KG1 (cell line): ENCODE measurements at places on chromosomes 2 and 18.

GRCh38 chr18:48274301-48274700 lies 134.9 kb downstream of the ZBTB7C start:
- DNase-seq = no peak

GRCh38 chr2:100722125-100722524 lies 97.8 kb upstream of the NPAS2 start:
- DNase-seq = no peak

GRCh38 chr2:30144260-30144659 lies 2.5 kb upstream of the YPEL5 start:
- no peak for DNase-seq

GRCh38 chr18:67282796-67283195 lies 233.7 kb downstream of the DSEL start:
- no peak for DNase-seq

DNA sequence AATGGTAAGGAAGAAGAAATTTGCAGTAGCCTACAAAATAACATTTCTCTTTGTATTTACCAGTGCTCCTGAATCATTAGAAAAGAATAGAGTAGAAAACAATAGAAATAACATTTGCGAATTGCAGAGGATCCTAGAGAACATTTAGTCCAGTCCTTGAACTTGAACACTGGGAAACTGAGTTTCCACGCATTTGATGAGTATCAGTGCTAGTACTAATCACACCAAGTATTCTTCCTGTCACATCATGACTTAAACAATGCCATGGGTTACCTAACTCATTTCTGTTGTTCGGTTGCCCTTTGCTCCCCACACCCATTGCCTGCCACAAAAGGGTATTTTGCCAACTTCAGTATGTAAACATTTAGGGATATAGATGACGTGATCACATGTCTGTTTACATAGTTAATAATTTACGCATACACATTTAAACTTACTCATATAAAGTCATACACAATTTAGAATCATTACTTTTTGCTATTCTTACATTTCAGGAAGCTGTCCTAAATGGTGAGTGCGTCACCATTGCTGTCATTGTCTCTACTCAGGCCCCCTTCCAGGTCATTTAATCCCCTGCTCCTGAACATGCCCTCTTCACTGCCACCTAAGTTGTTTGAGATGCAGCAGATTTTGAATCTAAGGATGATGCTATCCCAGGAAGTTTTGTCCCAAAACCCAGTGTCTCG lies 42.3 kb downstream of the CRIM1 start:
- no peak for DNase-seq

DNA sequence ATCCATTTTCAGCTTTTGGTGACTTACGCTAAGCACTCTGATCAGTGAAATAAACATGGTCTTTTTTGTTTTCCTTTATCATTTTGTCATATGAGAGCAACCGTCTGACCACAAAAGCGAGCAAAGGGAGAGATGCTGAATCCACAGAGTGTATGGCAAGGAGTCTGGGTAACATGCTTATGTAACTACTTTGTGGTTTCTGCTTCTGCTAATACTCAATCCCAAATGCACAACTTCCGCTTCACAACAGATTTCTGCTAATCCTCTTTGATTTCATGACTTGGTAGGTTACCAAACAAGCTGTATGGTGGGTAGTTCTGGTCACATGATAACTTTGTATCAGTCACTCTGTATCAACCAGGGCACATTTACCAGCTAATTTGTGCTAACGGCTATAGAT lies 908.4 kb upstream of the CRIM1 start:
- no peak for DNase-seq

DNA sequence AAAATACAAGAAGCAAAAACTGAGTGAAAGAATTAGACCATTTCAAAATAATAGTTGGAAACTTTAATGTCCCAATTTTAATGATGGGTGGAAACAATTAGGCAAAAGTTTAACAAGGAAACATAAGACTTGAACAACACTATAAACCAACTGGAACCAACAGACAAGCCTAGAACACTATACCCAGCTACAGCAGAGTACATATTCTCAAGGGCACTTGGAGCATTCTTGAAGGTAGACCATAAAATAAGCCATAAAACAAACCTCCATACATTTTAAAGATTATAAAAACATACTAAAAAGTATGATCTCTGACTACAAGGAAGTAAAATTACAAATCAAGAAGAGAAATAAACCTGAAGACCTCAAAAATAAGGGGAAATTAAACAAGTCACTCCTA lies 616.7 kb downstream of the SUCLG1 start:
- no peak for DNase-seq

DNA sequence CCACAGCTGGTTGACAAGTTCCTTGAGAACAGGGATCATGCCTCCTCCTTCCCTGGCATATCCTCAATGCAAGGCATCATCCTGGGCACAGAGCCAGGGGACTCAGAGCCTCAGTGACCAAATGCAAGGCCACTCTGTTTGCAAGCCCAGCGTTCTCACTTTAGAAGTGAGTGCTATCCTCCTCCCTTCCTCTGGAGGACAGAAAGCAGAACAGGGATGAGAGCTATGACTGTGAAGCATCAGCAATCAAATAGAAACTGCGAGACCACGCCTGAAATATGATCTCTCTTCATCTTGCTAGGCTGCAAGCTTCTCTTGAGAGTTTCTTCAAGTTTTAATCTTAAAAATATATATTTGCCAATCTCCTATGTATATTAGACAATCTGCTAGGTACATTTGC lies 119.8 kb downstream of the LRATD1 start:
- no peak for DNase-seq

DNA sequence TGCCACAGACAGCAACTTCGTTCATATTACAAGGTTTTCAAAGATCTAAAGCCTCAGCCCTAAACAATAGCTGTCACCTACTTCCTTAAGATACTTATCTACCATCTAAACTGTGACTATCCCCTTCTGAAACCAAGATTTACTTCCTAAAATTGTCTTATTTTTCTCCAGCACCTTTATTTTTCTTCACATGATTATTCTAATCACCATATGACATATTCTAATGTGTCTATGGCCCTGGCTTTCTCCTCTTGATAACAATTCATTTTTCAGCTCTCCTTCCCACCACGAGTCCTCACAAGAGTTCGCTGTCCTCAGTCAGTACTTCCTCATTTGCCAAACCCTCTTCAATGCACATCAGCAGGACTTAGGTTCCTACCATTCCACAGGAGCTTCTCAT lies 53.9 kb downstream of the RTTN start:
- DNase-seq = peak; percentile 18

DNA sequence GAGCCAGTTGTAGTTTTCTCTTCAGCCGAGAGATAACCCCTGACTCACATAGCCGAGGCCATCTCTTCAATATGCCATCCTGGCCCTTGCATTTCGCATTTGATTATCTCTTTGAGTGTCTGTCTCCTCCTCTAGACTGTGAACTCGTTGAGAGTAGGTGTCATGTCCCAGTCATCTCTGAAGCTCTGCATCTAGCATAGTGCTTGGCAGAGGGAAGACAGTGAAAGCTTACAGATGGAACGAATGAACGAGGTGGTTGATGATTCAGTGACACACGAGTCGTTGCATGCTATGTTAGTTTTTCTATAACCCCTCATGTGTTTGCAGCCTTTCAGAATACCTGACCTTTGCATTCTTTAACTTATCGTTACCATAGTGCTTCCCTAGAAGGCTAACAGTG lies 59.9 kb upstream of the CYRIA start:
- no peak for DNase-seq

- no peak for DNase-seq
Observed at GRCh38 chr2:176976736-176977685, 235.6 kb upstream of the HNRNPA3 start.

GRCh38 chr2:178234648-178235047 lies 40.3 kb downstream of the OSBPL6 start:
- DNase-seq = no peak

DNA sequence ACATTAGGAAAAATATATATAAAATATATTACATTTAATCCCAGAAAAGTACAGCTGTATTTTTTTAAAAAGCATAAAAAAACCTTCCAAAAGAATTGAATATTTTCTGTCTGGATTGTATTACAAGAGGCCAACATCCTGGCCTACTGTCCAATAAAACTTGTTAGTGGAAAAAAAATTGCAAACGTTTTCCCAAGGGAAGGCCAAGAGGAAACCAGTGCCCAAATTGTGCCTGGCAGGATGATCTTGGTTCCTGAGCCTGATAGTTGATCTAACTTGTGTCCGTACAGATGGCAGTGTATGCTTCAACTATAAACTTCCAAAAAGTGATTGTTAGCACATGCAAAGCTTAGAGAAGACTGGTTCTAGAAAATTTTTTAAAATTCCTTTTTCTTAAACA lies 90.6 kb upstream of the LPIN2 start:
- no peak for DNase-seq

DNA sequence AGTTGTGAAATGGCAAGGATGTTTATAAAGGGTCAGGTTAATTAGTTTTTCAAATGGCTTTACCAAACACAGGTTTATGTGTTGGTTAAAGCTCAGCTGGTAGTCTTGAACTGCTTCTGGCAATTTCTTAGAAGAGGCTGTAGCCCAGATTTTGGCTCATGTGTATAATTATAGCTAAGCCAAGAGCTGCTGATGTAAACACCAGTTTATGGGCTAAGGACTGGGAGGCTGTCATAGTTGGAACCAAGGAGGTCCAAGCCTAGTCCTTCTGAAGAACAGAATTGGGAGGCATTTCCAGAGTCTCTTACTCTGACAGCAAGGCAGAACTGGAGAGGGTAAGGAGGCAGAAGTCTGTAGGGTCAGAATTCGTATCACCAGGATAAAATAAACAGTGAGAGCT lies 25.4 kb downstream of the UBE2E3 start:
- DNase-seq = no peak

GRCh38 chr18:32840962-32841361 lies 68.1 kb upstream of the KLHL14 start:
- DNase-seq = no peak

GRCh38 chr2:2769481-2770431 lies 438.7 kb upstream of the MYT1L start:
- DNase-seq = no peak

GRCh38 chr2:219245148-219245898 lies at the start of the genes GLB1L and STK16:
Gene GLB1L, minus strand, starts transcription at chr2:219245444. Its CDS starts 1,871 bp downstream, at chr2:219243573.
Gene STK16, plus strand, starts transcription at chr2:219245479. Its CDS starts 521 bp downstream, at chr2:219246000.
- peak; percentile 84 for DNase-seq

GRCh38 chr18:46322411-46322891 lies 218.3 kb downstream of the HAUS1 start:
- no peak for DNase-seq

DNA sequence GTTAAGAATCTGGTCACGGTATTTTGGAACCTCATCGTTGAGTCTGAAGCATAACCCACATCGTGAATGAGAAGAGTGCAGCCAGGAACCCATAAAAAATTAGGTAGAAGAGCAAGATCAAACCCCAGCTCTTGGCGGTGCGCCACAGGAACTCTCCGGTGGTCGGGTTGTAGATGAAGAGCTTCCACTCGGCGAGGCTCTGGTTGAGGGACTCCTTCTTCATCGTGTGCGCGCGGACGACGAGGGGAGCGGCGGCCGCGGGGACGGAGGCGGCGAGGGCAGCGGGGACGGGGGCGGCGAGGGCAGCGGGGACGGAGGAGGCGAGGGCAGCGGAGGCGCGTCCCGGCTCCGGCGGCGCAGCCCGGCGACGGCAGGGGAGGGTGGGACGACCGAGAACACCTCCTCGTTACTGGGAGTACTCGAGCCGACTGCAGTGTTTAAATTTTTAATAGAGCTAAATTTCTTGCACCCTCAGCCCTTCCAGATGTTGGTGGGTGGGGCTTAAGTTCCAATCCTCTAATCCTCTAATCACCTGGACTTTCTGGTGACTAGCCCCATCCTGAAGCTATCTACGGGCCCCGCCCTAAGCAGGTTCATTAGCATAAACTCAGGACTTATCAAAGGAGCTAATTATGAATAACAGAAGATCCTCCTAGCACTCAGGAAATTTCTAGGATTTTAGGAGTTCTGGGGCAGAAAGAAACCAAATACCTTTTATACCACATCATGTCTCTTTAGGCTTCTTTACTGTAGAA lies 20.4 kb upstream of the PAPOLG start:
- no peak for DNase-seq

GRCh38 chr2:233473878-233474277 lies 92.7 kb downstream of the USP40 start:
- no peak for DNase-seq

DNA sequence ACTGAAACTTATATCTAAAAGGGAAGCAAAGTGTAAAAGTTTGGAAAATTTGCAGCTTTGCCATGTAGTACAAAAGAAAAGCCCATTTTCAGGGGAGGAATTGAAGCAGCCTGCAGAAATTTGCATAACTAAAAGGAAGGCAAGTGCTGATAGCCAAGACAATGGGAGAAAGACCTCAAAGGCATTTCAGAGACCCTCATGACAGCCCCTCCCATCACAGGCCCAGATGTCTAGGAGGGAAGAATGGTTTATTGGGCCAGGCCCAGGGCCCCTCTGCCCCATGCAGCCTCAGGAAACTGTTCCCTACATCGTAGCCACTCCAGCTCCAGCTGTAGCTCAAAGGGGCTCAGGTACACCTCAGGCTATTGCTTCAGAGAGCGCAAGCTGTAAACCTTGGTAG lies 14.4 kb upstream of the WDR75 start:
- no peak for DNase-seq

GRCh38 chr2:217870528-217871011 lies 132.2 kb downstream of the TNS1 start:
- DNase-seq = no peak

- DNase-seq = no peak
Observed at GRCh38 chr2:157868993-157869392, 7.1 kb downstream of the ACVR1 start.

DNA sequence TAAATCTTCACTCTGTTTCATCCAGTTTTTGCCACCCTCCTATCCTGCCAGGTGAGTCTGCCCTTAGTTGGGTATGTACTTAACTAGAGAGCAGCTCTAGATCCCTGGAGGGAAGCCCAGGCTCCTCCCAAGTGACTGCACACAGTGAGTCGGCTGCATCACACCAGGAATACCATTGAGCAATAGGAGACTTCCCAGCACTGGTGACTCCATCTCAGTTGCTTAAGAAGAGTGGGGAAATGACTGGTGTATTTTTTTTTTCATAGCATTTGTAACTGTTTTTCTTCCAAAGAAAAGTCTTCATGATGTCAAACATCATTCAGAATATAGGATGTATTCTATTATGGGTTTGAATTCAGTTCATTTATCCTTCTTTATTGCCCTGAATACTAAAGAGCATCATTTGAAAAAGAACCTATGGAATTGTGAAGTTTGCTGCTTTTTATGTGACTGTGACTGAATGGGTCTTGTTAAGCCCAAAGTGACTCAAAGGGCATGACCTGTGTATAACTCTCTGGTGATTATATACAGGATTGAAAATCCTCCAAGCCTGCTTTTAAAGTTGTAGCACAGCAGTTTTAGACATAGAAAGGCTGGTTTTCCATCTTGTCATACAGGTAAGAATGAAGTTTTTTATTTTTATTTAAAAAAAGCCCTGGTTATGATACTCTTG lies 84.3 kb downstream of the MAP3K20 start:
- no peak for DNase-seq

DNA sequence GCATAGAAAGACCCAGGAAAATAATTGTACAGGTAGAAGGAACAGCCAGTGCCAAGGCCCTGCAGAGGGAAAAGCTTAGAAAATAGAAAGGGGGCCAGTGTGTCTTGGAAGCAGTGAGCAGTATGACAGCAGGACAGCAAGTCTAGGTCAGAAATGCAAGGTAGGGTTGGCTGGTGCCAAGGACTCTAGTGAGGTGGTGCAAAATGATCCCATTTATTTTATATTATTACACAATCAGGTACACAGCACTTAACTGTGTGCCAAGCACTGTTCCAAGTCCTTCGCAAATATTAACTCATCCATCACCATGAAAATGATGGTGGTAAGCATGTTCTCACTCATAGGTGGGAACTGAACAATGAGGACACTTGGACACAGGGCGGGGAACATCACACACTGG lies 100.0 kb downstream of the AQP4 start:
- no peak for DNase-seq
